ENCODE measurements at places on chromosomes 16 and 17.

DNA sequence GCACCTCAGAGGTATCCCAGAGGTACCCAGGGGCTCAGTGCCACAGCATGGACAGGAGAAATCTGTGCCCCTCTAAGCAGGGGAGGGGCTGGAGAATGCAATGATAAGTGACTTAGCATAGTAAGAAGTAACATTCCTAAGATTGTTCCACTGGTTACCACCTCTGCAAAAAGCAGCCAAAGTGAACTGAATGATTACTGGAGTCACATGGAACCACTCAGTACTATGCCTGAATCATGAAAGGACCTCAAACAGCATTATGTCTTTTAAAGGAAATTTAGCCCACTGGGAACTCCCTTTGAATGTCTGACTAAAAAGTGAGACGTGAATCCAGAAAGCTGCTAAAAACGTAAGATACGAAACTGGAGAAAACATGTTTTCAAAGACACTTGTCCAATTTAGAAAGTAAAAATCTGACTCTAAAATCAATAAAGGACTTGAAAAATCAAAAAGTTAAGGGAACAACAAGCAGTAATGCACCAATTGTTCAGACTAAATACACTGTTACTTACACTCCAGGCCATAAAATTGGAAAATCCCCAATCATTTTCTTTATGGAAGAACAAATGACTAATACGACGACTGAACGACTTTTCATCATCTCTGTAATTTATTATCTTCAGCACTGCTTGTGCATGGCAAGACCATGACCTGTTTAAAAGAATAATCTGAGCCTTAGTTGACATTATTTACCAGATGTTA is 38.6 kb downstream of the LITAFD start:
- no peak for DNase-seq

DNA sequence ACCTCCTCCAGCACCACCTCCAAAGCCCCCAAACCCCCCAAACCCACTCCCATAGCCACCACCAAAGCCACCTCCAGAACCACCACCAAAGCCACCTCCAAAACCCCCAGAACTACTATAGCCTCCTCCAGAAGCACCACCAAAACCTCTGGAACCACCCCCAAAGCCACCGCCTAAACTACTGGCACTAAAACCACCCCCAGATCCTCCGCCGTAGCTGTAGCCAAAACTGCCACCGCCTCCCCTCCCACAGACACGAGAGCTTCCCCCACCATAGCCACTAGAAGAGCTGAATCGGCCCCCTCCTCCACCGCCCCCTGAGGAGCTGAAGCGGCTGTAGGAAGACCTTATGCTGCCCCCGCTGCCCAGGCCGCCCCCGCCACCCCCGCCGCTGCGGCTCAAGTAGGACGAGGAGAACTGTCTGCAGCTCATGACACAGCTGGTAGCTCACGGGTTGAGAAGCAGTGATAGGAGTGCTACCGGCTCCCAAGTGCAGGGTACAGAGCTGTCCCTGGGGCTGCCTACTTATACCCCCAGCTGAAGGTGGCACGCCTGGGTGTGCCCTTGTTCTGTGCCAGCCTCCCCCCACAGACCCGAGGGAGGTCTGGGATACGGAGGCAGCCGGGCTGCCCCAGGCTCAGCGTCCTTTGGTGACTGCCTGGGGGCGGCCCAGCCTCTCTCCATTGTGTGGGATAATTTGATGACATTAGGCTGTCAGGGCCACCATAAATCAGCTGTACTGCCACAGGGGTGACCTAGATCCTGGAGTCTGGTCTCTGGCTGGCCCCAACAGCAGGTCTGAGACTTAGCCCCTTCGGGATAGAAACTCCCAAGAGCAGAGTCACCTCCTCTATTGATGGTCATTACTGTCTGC is at the start of gene KRT9:
Gene KRT9 (minus strand): TSS at position 499 of the 874 bp plus-strand sequence. CDS start 67 bp downstream, at position 432.
- DNase-seq = no peak

GRCh38 chr16:15932939-15933338 is 16.5 kb upstream of the ABCC1 start:
- DNase-seq = no peak

- no peak for DNase-seq
Measured at GRCh38 chr16:50502616-50503011, 45.6 kb upstream of the NKD1 start.

DNA sequence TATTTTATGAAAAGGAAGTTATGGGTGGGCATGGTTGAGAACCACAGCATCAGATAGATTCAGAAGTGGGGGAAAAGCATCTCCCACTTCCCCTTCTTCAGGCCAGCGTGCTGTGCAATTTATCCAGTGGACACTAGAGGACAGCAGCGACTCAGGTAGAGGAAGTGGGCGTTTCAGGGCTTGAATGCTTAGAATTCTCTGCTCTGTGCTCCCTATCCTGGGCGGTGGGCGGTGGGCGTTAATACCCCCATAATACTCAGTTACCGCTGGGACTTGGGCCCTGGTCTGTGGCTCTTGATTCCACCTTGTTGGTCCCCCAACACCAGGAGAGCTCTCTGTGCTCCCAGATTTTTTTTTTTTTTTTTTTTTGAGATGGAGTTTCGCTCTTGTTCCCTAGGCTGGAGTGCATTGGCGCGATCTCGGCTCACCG is 3.7 kb upstream of the LYZL6 start:
- DNase-seq = no peak

DNA sequence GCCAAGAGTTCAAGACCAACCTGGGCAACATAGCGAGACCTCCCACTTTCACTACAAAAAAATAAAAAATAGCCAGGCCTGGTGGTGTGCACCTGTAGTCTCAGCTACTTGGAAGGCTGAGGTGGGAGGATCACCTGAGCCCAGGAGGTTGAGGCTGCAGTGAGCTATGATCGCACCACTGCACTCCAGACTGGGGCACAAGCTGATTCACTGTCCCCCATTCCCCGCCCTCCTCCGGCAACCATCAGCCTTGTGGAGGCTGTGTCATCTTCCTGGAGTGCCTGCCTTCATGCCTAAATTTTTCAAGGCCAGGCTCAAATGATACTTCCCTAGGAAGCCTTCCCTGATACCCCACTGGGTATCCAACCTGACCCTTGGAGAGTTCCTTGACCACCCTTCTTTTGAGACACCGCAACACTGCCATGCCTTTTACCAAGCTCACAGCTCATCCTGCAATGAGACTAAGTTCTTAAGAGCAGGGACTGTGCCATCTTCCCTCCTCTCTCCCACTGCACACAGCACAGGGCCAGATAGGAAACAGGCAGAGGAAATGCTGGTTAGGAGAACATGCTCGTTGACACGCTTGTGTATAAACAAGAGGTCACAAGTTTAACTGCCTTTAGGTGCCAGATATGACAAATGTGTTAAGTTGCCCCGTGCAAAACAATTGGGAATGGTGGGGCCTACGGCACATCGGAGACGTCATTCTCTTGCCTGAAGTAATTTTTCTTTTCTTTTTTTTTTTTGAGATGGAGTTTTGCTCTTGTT is 3.9 kb upstream of the SRCAP start:
- DNase-seq = no peak

- DNase-seq = no peak
Measured at GRCh38 chr17:33202021-33202420, 91.1 kb downstream of the ASIC2 start.

DNA sequence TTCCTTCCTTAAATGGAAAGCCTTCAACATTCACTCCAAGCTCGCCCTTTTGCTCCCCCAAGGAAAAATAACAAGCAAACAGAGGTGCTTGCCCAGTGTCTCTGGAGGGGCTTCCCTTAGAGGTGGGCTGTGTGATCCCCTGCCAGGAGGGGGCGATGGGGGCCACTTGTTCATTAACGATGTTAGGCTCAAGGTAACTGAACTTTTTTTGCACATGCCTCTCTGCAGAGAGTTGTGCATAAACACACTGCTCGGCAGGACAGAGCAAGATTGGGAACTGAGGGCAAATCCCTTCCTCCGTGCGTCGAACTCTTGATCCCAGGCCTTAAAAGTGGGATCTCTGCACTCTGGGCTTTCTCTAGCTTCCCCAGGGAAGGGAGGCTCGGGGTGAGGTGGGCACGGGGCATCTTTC is 15.5 kb upstream of the NAGLU start:
- no peak for DNase-seq

DNA sequence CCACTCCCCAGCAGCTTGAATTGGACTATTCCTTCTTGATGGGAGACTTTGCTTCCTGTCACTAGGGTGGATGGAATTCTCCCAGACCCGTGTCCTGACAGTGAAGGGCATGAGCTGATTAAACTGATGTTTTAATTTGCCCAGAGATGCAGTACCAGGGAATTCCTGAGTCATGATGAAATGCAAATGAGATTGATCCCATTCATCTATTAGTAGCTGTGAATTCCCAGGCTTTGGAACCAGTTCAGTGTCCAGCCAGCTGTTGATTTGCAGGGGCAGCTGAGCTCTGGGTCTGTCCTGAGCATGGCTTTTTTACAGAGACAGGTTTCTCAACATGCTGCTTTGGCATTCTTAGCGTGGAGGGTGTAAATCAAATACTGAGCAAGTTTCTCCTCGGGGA is 157.9 kb downstream of the PITPNC1 start:
- DNase-seq = no peak

GRCh38 chr17:78271419-78272170 is 40.2 kb downstream of the TMEM235 start:
- no peak for DNase-seq

DNA sequence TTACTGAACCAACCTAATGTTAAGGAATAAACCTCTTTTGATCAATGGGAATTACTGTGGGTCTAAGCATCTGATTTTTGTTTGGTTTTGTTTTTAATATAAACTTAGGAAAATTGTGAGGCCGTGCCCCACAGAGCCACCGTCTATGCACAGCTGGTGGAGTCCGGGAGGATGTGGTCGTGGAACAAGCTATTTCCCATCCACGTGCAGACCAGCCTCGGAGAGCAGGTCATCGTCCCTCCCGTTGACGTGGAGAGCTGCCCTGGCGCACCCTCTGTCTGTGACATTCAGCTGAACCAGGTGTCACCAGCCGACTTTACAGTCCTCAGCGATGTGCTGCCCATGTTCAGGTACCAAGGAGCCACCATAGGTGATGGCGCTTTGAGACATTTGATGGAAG is 28.4 kb downstream of the PRMT7 start:
- DNase-seq = no peak

- no peak for DNase-seq
Measured at GRCh38 chr16:71775949-71776348, 32.7 kb downstream of the AP1G1 start.

GRCh38 chr16:2039274-2040031 is 8.2 kb downstream of the NTHL1 start:
- DNase-seq = no peak

GRCh38 chr17:39759204-39759603 is 21.5 kb downstream of the GRB7 start:
- no peak for DNase-seq

- no peak for DNase-seq
Measured at GRCh38 chr16:67394155-67395104, 1.1 kb upstream of the TPPP3 start.

DNA sequence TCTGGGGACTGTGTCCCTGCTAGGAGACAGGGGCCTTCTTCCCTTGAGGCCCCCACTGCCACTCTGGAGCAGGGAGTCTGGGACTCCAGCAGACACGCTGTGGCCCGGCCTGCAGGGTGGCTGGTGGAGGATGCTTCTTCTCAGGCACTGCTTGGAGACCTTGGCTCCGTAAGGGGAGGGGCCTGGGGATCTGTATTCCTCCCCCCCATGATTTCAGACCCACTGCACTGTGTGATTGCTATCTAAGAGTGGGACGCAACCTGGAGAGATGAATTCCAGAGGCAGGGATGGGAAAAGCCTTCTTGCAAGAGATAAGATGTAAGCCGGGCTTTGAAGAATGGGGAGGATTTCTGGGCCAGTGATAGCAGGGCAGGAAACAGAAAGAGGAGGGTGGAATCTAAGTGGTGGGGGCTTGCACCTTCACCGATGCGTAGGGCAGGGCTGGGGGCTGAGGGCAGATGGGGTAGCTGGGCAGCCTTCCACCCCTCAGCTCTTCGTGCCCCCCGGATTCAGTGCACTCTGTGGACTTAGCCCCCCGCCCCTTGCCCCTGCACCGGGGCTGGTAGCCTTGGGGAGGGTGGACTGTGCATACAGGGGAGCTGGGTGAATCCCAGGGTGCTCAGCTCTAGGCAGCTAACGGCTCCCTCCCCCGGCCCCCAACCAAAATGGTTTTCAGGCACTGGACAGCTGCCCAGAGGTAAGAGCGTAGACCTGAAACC is 5.2 kb upstream of the GSE1 start:
- no peak for DNase-seq

GRCh38 chr17:42681976-42682721 is at the start of gene CNTNAP1:
CNTNAP1 (plus strand) TSS chr17:42682531; CDS start chr17:42682830, 299 bp downstream.
- DNase-seq = no peak

DNA sequence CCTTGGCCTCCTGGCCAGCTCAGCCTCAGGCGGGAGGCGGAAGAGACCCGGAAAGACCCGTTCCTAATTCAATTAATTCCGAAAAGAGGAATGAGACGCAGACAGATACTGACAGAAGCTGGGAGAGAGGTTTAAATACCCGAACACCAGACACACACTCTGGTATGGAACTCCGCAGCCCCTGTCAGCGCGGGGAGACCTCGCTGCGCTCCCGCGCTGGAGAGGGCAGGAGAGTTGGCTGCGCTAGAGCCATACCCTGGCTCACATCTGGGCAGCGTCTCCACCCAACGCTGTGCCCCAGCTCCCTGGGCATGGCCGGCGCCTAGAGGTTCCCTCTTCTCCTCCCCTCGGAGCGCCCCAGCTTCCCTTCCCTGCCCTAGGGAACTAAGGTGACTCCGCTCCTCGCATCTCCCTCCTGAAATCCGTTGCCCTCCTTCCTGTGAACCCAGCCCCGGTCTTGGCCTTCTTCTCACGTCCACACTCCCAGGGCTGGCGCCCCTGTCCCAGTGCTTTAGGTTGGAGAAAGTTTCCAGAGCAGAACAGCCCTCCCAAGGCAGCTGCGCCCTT is 8.0 kb downstream of the NEUROD2 start:
- no peak for DNase-seq

- no peak for DNase-seq
Measured at GRCh38 chr17:68205808-68206720, 41.8 kb upstream of the AMZ2 start.

DNA sequence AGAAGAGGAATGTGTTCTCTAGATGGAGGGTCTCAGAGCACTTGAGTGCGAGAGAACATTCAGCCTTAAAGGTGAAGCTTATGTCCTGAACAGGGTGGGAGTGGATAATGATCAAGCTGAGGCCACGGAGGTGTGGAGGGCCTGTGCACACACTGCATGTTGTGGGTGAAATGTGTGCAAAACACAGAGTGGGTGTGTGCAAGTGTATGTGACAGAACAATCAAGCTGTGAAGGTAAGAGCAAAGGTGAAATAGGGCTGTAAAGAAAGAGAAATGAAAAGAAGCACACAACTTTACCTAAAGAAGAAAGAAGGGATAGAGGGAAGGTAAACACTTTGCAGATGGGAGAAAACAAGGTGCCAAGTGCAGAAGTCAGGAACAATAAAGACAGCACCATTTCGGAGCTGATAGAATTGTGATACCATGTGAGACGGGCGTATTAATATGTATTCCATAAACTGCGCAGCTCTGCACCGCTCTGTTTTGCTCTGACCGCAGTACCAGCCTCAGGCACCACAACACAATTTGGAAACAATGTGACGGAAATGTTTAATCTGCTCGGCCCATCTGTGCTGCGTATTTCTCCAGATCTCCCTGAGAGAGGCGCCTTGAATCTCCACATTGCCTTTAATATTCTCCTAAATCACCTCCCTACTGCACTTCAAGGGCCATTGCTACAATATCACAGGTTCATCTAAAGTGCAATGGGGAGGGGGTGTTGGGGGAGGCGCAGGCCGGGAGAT is 40.6 kb downstream of the SNX11 start:
- no peak for DNase-seq

- DNase-seq = peak; percentile 99
Measured at GRCh38 chr16:75486014-75486675, 9.1 kb downstream of the CHST6 start.
